ENCODE measurements at places on chromosomes 13 and 19.
A peak's percentile ranks its signal among the peaks of the same experiment; 100 is the strongest.

DNA sequence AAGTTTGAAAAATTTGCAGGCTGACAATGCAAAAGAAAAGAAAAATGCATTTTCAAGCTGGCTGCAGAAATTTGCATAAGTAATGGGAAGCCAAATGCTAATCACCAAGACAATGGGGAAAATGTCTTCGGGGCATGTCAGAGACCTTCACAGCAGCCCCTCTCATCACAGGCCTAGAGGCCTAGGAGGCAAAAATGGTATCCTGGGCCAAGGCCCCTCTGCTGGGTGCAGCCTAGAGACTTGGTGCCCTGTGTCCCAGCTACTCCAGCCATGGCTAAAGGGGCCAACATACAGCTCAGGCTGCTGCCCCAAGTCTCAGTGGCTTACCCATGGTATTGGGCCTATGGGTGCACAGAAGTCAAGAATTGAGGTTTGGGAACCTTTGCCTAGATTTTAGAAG lies 155.2 kb downstream of the B3GLCT start:
- no peak for DNase-seq

DNA sequence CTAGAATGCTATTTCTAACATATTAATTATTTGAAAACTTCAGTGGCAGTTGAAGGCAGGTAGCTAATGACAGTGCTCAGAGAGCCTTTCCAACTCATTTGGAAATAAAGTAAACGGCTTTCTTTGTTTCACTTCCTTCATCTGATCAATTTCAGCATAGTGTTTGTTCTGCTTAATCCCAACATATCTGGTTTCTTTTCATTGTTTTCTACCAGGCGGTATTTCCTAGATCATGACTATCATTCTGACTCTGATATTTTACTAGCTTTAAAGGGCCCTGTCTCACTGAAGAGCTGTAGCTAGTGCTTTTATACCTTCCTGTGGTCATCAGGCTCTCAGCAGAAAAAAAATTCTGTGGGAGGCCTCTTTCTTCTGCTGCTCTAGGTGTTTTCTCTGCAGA lies 178.6 kb downstream of the RBM26 start:
- DNase-seq = peak; percentile 30

DNA sequence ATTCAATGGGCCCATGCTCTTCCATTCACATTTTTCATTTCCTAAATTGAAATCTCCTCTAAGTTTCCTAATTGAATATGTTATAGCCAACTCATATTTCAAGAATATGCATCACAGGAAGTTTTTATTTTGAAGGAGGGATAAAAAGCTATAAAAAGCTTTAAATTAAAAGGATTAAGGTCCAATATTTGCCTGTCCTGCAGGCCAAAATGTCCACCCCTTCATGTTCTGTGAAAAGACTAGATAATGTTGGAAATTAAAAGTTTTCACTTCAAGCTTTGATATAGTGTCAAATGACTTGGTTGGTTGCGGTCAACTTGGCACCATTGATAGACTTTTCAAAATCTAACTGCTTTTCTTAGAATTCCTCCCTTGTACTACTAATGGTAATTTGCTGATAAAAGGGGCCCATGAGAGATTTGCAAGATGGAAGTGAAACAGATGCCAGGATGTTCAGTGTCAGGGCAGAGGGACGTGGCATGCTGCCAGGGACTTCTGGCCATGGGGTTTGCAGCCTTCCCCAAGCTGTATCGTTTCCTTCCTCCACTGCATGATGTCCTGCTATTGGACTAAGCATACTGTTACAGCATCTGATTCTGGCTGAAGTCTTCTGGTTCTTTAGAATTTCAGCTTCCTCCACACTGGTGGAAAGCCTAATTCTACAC lies 547.3 kb upstream of the MIR17HG start:
- DNase-seq = no peak

- no peak for DNase-seq
These were observed 456.0 kb downstream of the PCDH17 start for GRCh38 chr13:58087566-58087965.

GRCh38 chr19:18457483-18458331 lies 19.8 kb upstream of the ISYNA1 start:
- no peak for DNase-seq

- DNase-seq = no peak
These were observed 260.9 kb downstream of the COG6 start for GRCh38 chr13:39916330-39916729.
